ENCODE measurements at places on chromosomes 2 and 18. TPM values are rescaled to one million over a fixed set of nuclear protein-coding genes. Genes with fewer than 3 reads are reported as not detected.

GTF2A1L gene
- total RNA-seq, result 0.27 TPM

GRCh38 chr2:200625958-200626363 lies 40.1 kb downstream of the AOX1 start:
- no peak for DNase-seq

DNA sequence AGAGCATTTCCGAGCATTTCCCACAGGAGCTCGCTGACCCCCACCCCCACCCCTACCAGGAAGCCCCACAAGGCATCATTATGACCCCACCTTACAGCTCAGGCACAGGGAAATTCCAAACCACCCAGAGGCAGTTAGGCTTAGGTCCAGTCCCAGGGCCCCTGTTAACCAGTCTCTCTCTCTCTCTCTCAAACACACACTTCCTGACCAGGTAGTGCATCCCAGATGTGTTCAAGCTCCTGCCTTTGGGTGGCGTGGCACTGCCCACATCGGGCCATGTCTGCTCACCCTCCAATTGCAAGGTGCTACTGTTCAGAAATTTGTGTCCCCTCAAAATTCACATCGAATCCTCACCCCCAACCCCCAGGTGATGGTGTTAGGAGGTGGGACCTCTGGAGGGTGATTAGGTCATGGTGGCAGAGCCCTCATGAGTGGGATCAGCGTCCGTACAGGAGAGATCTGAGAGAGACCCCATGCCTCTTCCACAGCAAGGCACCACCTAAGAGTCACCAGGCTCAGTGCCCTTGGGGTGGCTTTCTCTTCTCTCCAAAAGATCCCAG lies 8.8 kb downstream of the COPS9 start:
- DNase-seq, result no peak

GRCh38 chr2:25255745-25256487 lies 85.8 kb downstream of the DNMT3A start:
- DNase-seq, result no peak

GRCh38 chr2:203240491-203240890 lies 1.7 kb downstream of the CYP20A1 start:
- DNase-seq, result no peak

GRCh38 chr18:79790996-79791972 lies 6.5 kb upstream of the KCNG2 start:
- DNase-seq, result no peak

GRCh38 chr2:175187378-175187777 lies 5.9 kb upstream of the ATP5MC3 start:
- DNase-seq, result no peak
